Germinal center (tissue), 1 donor: ENCODE measurements at places on chromosomes 5 and 9.

DNA sequence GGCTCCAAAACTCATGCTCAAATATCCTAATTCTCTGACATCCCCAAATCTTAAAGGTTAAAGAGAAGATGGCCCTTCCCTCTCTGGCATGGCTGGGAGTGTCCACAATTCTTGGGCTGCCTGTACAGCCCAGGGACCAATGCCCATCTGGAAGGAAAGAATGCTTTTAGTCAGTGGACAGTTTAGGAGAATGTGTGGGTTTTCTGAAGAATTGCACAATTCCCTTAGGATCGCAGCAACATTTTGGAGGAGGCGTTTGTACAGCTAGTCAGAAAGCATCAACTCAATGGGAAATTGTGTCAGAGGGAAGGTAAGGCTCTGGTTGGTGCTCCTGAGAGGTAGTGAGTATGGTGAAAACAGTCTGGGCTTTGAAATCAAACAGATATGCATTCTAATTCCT, 15.0 kb downstream of the FAM193B start:
- DNase-seq: no peak

DNA sequence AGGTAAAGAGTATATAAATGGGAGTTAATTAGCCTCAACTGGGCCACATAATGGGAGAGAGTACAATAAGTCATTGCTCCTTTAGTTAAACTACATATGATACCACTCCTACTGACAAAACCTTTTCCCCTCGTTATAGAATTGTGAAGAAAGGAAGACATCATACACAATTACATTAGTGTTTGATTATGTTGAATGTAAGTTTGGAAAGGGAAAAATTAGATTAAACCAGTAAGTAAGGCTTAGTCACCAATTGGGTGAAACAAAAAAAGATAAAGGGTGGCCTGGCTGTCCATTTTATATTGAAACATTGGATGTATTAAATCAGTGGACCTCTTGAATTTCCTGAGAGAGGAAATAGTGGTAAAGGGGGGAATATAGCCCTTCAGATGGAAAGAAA, 464.3 kb upstream of the PAPPA start:
- DNase-seq: no peak

DNA sequence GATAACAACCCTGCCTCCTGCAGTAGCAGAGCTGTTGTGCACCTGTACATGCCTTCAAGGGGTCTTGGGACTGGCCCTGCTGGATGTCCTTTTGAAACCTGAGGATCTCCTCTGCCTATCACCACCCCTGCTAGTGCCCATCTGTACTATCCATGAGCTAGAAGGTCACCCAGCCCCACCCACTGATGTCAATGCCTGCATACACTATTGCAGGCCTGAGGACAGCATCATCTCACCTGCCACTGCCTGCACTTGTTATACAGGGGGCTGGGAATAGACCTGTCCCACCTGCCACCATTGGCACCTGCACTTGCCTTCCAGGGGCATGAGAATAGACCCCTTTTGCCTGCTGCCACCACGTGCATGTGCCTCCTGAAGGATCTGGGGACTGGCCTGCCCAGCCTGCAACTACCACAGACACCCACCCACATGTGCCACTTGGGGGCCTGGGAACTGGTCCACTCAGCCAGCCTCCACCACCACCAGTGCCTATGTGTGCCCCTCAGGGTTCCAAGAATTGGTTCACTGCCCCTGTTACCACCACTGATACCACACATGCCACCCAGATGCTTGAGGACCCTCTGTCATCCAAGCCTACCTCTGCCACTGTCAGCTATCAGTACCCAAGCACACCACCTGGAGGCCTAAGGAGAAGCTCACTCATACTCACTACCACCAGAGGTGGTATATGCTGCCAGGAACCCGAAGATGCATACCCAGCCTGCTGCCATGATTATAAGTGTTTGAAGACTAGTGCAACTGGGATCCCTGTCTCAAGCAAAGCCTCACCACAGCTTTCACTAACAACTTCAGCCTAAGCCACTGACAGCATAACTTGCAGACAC, 159.7 kb downstream of the SGCD start:
- no peak for DNase-seq

DNA sequence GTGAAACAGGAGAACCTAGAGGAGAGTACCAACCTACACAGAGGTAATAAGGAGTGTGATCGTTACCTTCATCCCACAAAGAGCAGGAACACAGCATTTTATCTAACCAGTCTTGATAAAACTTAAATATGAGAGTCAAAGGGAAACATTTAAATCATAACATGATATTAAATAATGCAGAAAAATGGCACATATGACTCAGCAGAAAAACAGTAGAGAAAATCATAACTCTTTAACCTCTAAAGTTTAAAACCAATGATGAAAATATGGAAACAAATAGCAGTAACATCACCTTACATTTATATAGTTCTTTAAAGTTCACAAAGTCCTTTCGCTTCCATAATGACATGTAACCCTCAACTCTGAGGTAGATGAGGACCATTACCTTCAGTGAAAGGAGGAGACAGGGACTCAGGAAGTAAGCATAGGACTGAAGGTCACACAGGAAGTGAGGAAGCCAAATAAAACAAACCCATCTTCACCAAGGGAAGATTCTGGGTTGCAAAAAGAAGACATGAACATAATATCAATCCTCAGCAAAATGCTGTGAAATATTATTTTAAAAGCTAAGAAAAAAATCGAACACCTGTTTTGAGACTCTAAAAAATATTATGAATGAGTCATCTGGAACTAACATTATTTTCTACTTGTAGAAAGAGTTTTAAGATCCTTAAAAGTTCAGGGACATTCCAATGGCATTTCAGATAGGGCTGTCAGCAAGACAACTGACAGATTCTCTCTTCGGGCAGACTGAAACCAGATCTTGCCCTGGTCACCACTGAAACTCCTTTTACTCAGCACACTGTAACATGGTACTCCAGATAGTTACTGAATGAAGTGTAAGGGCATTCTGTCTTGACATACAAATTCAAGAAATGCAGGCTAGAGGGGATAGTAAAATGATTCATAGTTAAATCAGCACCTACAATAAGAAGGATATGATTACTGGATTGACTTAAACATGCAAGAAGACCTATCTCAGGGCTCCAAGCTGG, 148.5 kb downstream of the EPB41L4A start:
- DNase-seq: no peak
